ENCODE measurements at places on chromosomes 7 and 10.

- no peak for DNase-seq
Observed at GRCh38 chr7:157719008-157719682, 382.3 kb downstream of the DNAJB6 start.

GRCh38 chr10:126102636-126103035 is 206.3 kb downstream of the FANK1 start:
- DNase-seq = no peak

DNA sequence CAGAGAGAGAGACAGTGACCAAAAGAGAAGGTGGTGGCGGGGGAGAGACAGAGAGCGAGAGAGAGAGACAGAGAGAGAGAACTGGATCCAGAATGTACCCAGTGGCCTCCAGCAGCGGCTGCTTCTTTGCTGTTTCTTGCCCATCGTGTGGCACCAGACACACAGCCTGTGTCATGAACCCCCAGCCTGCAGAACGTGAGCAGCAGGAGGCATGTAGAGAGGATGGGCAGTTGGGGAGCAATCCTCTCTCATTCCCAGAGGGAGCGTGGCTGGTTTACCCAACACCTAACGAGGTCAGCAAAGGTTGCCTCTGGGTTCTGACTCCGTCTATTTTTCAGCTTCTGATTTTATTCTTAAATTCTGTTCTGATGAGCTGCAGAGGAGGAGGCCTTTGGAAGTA is 168.1 kb downstream of the ADARB2 start:
- no peak for DNase-seq

- DNase-seq = peak; percentile 90
Observed at GRCh38 chr10:11684717-11685645, 57.2 kb upstream of the ECHDC3 start.

GRCh38 chr7:17679458-17679857 is 260.8 kb downstream of the SNX13 start:
- DNase-seq = no peak

DNA sequence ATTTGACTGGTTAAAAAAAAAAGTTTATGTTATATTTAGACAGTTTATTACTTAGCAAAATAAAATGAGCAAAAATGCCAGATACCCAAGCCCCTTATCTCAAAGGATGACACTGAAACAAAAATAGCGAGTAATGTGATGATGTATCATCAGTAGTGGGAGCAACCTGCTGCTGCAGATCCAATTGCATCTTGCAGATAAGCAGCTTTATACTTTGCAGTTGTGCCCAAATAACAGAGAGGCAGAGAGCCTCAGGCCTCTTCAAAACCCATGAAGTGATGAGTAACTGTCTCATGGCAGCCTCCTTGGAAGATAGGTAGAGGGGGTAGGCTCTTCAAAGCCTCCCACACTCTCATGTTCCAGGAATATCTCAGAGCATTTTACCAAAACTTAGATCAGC is 468.2 kb upstream of the LRRTM3 start:
- DNase-seq = no peak

DNA sequence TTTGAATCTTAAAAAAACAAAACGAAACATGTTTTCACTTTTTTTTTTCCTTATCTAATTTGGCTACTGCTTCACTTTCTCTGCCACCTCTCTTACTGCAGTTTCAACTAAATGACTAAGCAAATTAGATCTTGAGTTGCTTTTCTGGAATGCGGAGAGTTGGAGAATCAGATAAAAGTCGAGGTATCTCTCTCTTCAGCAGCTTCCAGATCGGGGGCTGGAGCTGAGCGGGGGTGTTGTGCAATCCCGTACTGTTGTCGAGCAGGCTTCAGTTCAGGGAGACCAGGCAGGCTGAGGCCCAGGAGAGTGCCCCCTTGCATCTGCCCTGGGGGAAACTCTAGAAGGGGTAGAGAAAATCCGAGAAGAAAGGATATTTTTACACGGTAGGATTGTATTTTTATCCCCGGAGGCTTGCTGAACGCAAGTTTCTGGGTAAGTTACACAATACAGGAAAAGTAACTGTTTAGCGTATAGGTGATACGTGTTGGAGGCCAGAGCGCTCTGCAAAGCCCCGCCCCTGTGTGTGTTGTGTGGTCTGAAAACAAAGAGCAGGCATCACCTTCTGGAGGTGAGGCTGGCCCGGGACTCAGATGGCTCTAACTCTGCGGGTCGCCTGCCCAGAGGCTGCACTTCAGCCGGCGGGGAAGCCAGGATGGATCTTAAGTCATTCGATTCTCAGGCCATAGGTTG is 116.6 kb downstream of the KLF6 start:
- DNase-seq = peak; percentile 37

- no peak for DNase-seq
Observed at GRCh38 chr7:18572154-18572553, 76.6 kb downstream of the HDAC9 start.

- DNase-seq = no peak
Observed at GRCh38 chr10:66783316-66783715, 142.5 kb upstream of the LRRTM3 start.

DNA sequence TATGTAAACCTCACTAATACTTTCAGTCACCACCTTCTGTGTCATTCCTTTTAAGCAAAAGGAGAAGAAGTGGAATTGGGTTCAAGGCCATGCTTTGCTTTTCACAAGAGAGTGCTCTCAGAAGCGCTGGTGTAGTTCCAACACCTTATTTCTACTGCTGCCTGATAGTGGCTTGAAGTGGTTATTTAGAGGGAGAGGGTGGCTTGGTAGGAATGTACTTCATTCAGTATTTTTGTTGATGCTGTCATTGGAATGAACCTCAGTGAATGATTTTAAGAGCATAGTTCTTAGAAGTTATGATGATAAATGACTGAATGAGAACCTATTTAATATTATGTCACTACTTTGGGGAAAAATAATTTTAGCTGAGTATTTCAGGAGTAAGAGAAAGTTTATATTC is 396.7 kb downstream of the EXOC4 start:
- DNase-seq = no peak

DNA sequence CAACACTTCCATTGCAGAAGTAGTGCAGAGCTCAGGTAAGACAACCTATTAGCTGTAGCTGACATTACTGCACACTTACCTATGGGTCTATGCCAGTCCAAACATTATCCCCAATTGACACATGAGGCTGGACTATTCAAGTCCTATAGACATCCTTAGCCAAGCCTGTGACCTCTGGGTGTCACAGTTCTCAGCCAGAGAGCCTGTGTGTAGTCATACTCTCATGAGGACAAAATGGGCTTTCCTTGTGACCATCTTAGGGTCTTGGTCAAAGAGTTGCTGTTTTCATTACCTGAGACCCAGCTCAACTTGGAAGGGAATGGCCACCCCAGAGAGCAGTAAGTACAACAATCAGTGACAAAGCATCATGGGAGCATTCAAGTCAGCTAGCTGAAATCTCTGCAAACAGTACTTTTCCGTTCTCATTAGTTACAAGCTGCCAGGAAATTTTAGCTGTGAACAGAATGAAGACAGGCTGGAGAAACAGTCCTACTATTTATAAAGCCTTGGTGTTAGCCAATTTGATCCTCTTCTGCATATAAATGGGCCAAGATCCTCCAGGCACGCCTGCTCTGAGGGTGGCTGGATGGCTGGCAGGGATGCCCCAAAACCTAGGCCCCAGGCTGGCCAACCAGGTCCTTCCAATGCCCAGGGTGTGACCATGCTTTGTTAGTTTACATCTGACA is 44.3 kb downstream of the NUDCD3 start:
- DNase-seq = no peak

GRCh38 chr7:121446526-121446925 is 50.4 kb upstream of the FAM3C start:
- DNase-seq = no peak

- DNase-seq = no peak
Observed at GRCh38 chr7:97218767-97219166, 101.3 kb downstream of the SDHAF3 start.

DNA sequence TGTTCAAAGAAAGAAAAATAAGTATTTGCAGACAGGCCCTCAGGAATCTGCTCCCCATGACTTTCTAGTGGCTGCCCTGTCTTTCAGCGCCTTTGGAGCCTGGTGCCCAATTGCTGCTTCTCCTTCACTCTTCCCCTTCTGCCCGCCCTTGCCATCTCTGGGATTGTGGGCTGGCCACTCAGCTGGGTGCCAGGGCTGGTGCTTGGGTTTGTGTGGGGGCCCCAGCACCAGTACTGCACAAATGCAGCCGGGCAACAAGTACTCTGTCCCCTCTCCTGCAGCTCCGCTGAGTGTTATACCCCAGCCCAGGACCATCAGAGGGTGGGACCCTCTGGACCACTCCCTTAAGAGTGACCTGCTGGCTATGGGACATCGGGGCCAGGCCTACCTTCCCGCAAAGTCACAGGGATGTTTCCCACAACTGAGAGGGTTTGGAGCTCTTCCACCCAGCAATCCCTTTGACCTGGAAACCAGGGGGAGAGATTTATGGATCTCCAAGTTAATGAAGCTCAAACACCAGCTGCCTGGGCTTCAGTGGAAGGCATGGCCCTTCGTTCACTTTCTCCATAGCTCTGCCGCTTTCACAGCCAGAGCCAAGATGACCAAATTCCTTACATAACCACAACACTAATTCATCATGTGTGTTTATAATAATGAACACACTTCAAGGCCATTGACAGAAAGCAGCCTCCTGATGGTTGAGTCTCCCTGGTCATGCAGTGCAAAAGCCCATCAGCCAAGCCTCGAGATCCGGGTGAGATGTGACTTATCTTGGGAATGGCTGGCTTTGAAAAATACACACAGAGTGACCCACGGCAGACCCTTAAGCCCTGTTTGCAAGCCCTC is 313.9 kb upstream of the ZNF32 start:
- no peak for DNase-seq

- DNase-seq = no peak
Observed at GRCh38 chr10:104424719-104425118, 71.1 kb downstream of the CFAP58 start.

- DNase-seq = no peak
Observed at GRCh38 chr10:125984346-125984745, 88.0 kb downstream of the FANK1 start.

- peak; percentile 86 for DNase-seq
Observed at GRCh38 chr7:35556515-35557471, 138.1 kb downstream of the HERPUD2 start.

DNA sequence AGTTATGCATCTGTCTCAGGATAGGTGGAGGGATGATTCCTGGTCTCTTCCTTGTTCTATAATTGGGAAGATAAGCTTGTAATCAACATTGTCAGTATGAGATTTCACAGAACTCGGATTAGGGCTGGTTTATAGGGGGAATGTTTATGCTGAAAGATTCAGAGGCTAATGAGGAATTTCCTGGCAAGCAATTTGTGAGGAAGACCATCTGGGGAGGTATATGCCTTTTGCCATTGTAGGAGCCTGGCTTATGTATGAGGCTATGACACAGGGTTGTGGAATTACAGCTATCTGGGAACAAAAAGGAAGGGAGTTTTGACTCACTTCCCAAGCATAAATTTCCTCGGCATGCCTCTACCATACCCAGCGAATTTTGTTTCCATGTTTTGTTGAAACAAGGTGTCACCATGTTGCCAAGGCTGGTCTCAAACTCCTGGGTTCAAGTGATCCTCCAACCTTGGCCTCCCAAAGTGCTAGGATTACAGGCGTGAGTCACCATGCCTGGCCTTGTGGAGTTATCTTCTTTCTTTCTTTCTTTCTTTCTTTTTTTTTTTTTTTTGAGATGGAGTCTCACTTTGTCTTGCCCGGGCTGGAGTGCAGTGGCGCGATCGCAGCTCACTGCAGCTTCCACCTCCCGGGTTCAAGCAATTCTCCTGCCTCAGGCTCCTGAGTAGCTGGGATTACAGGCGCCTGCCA is 1.6 kb upstream of the COPS6 start:
- DNase-seq = no peak

- no peak for DNase-seq
Observed at GRCh38 chr7:18806177-18806576, 310.6 kb downstream of the HDAC9 start.
